Fibroblast of mammary gland (primary cell): ENCODE measurements at places on chromosomes 7 and 10.
A peak's percentile ranks its signal among the peaks of the same experiment; 100 is the strongest.

DNA sequence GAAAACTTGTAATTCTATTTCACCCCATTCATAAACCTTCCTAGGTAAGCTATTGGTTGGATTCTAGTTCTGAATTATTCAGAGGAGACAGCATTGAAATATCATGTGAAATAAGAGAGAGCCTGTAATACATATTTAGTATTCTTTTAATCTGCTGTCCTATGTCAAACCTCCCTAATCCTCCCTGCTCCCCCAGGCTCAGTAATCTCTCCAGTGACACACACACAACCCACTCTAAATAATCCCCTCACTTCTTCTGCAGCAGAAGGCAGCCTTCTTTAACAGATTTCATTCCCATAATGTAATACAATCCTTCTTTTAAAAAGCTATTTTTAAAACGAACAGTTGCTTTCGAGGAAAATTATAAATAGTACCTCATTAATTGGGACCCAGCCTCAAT lies 639.7 kb upstream of the AUTS2 start:
- DNase-seq, result no peak

- DNase-seq, result no peak
Measured at GRCh38 chr10:111249925-111250324, 173.1 kb downstream of the ADRA2A start.

- DNase-seq, result no peak
Measured at GRCh38 chr7:608954-609353, 89.3 kb upstream of the PDGFA start.

GRCh38 chr10:89309156-89310055 lies 7.6 kb downstream of the IFIT2 start:
- DNase-seq, result no peak

DNA sequence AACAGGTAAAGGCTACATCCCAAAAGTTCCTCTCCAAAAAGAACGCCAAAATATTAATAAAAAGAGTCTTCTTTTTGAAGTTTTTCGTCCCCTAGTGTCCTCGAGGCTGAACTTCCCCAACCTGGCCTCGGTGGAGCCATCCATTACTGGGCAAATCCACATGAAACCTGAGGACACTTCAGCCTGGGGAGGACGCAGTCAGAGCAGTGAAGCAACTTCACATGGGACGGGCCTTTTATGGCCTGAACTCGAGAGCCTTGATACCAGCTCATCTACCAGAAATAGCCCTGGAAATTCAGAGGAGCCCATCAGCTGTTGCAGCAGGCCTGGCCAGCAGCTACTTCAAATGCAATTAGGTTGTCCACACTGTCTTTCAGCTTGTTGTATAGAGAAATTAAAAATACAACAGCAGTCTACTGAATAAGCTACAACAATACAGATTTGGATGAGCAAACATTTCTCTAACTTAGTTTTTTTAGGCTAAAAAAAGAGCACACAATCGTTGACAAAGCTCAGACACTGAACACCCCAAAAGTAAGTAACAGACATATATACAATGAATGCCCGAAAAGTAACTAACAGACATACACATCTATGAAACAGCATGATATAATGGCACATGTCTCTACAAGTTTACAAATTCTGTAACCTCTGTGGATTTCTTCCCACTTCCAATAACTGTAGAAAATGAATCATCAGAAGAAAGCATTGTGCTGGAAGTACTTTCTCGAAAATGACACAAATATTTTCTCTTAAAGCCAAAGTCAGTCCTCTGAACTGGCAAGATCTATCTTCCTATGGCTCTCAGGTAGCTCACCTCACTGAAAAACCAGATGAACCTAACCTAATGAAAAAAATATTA lies at the start of gene SVIL:
Gene SVIL, minus strand, starts transcription at position 208 of the 862 bp plus-strand sequence. CDS start 79,913 bp downstream, outside the sequence.
- peak; percentile 83 for DNase-seq

- DNase-seq, result no peak
Measured at GRCh38 chr10:97737770-97738265, 890 bp downstream of the ZFYVE27 start.

GRCh38 chr7:153920126-153920525 lies 132.1 kb upstream of the DPP6 start:
- no peak for DNase-seq
